ENCODE measurements at places on chromosomes 2 and 18.

GRCh38 chr18:25112821-25113434 is 239.0 kb downstream of the ZNF521 start:
- no peak for DNase-seq

- DNase-seq = no peak
These were observed 42.4 kb upstream of the C1GALT1C1L start for GRCh38 chr2:43718530-43719124.

- no peak for DNase-seq
These were observed 22.4 kb upstream of the MSGN1 start for GRCh38 chr2:17793803-17794354.

DNA sequence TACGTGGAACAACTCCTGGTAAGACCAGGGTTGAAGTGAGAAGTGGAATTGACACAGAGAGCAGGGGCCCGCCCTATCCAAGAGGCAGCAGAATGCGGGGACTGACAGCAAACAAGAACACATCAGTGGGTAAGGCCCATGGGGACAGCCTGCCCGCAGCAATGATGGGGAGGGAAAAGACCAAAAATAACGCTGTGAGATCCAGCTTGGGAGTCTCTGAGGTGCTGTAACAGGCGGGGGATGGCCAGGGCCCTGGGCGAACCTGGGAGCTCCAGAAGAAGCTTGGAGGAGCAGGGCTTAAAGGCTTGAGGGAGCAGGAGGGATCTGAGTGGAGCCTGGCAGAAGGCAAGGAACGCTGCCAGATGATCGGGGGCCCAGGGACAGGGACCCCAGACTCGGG is 173.4 kb downstream of the TMEM200C start:
- DNase-seq = no peak

- no peak for DNase-seq
These were observed 50.3 kb upstream of the B3GNT2 start for GRCh38 chr2:62145478-62146100.

DNA sequence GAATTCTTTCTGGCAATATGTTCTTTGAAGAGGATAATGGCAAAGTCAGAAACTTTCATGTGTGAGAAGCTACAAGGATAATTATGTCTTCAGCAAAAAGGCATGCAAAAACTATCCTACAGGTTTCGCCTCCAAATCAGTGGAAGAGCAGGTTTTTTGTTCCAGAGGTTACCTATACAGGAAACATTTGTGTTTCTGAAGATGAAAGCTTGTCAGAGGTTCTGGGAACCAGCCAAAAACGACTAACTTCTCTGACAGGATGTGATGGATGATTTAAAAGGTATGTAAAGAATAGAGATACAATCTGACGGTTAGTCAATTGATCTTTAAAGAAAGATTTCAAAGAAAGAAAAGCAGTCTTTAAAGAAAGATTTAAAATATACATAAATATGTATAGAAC is 37.6 kb downstream of the RND3 start:
- no peak for DNase-seq

DNA sequence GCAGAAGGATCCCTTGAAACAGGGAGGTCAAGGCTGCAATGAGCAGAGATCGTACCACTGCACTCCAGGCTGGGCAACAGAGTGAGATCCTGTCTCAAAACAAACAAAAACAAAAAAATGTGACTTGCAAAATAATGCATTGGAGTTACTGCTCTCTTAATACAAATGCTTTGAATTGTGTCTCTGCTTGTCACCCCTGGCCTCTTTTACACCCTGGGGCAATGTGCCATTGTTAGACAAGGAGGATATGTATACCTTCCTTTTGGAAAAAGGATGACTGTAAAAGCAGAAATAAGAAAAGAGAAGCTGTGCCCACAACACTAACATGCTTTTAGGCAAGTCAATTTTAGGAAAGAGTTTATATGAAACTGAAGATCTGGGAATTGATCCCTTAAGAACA is 20.8 kb upstream of the C2orf74 start:
- DNase-seq = no peak

DNA sequence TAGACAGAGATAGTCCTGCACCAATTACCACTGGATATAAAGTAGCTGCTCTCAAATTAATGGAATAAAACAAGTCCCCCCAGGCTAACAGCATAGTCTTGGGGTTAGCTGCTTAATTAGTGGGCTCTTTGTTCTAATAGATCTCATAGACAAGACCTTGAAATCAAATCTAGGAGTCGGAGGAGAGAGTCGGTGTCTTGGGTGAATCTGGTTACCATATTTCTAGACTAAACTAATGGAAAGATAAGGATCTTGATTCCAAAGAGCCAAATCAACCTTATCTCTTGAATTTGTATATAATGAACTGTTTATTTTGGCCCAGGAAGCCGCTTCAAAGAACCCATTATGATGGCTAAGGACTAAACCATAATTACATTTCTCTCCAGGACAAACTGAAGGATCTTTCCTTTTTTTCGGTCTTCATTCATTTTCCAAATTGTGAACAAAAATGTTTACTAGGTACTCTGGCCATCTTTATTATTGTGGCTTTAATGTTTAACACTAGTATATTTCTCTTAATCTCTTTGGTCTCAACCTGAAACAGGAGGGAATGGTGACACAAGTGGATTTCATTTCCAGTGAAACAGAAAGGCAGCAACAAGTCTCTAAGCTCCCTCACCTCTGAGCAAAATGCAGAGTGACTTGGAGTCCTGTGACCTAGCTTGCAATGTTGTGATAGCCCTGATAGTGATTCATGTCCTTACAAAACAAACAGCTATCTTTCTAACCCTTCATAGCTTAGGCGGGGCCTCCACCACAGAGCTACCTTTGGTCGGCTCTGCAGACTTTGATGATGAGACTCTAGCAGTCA is 137.9 kb upstream of the PARD3B start:
- no peak for DNase-seq

- no peak for DNase-seq
These were observed 55.1 kb downstream of the SP100 start for GRCh38 chr2:230471074-230471473.

Data from esophagus squamous epithelium (tissue), 5 donors.